ENCODE measurements at places on chromosomes 1 and 21.
A peak's percentile ranks its signal among the peaks of the same experiment; 100 is the strongest.

DNA sequence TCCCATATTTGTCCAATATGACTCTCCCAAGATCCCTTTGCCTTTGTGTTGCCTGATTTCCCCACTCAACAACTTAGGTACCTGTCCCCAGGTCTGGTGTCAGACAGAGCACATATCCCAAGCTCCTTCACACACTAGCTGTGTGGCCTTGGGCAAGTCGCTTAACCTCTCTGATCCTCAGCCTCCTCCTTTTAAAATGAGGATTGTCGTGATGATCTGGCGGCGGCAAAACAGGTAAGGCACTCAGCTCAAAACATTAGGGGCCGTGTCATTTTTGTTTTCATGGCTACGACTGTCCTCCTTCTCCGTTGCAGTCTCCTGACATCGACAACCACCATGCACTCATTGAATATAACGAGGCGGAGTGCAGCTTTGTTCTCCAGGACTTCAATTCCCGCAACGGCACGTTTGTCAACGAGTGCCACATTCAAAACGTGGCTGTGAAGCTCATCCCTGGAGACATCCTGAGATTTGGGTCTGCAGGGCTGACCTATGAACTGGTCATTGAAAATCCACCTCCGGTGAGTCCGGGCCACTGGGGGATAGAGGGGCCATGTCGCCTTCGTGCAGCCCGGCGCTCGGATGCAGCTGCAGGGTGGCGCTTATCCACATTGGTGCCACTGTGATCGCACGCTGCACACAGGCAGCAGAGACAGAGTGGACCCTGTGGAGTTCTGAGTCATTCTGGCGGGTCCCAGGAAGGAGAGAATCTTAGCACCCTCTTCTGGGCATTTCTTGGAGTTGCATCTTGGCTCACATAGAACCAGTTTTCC, 25.2 kb downstream of the FHAD1 start:
- DNase-seq: no peak

DNA sequence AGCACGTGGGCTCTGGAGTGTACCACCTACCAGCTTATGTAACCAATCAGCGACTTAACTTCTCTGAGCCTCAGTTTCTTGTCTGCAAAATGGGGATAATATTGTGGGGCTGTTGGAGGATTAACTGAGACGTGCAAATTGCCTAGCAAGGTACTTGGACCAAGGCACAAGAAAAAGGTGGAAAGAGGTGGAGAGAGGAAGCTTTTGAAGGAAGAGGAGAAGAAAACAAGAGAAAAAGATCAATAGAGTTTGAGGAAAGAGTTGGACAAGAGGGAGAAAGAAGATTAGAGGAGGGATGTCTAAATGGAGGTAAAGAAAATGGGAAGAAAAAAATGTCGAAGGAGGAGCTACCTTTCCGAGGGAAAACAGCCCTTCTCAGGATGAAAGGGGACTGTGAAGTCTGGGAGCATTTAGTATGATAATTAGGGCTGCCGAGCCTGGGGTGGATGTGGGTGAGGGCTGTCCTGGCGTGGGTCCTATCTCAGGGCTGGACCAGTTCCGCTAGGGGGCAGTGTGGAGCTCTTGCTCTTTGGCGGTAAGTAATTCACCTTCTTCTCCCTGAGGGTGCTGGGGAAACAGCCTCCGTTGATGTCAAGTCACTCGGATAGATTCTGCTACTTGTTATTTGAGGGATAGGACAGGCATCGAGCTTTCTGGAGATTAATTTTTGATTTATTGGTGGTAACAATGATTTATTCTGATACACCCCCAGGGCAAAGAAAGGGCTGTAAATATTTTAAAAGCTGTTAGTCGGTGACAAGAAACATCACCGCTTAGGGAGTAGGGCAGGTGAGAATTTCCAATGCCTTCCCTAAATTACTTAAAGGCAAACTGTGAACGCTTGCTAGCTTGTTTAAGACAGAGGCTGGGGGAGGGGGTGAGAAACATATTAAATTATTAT, 79.0 kb upstream of the NFASC start:
- DNase-seq: peak; percentile 76

DNA sequence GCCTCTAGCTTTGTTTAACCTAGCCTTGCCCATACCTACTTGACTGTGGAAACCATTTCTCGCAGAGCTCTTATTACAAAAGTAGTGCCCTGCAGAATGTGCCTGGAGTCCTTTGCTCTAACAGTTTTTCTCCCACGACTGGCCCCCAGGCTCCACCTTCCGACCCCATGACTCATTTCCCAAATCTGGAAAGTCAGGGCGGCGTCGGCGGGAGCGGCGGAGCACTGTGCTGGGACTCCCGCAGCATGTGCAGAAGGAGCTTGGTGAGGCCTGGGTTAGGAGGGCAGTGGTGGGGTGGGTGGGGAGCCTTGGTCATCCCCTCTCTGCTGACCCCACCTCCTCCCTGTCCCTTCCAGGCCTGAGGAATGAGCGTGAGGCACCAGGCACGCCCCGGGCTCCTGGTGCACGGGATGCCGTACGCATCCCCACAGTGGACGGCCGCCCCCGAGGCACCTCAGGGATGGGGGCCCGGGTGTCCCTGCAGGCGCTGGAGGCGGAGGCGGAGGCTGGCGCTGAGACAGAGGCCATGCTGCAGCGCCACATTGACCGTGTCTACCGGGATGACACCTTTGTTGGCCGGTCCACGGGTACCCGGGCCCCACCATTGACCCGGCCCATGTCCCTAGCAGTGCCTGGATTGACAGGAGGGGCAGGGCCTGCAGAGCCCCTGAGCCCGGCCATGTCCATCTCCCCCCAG, 47.5 kb downstream of the YARS1 start:
- DNase-seq: no peak

GRCh38 chr1:29785137-29785527, 548.8 kb downstream of the PTPRU start:
- DNase-seq: no peak

DNA sequence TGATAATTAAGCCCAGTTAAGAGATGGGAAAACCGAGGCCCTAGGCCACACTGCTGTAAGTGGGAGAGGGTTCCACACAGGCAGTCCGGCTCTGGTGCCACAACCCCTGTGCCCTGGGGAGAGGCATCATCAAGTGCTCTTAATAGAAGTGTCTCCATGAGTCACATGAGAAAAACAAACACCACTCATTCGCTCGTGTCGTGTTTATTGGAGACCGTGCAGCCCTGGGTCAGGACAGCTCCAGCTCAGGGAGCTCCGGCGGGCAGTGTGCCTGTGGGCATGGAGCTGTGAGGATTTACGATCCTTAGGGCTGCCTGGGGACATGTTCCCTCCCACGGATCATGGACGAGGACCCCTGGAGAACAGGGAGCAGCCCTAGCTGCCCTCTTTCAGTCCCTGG, 658.5 kb downstream of the AJAP1 start:
- no peak for DNase-seq

GRCh38 chr1:36842448-36842847, 191.9 kb downstream of the GRIK3 start:
- no peak for DNase-seq

DNA sequence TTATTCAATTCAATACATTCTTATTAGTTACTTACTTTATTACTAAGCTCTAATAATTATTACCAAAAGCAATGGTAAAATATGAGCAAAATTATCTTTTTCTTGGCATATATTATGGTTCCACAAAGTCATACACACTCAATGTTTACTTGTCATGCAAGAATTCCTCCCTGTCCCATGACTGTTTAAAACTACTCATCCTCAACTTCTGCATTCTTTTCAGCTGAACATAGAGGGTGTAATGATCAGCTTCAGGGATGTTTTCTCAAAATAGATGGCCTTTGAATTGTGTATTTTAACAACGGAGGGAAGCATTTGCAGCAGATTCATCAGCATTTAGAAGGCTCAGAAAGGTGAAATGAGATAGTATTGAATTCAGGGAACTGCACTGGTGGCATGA, 499.0 kb downstream of the RWDD3 start:
- no peak for DNase-seq

- no peak for DNase-seq
These were observed 1264.3 kb upstream of the ADGRL2 start for GRCh38 chr1:80536461-80536860.

DNA sequence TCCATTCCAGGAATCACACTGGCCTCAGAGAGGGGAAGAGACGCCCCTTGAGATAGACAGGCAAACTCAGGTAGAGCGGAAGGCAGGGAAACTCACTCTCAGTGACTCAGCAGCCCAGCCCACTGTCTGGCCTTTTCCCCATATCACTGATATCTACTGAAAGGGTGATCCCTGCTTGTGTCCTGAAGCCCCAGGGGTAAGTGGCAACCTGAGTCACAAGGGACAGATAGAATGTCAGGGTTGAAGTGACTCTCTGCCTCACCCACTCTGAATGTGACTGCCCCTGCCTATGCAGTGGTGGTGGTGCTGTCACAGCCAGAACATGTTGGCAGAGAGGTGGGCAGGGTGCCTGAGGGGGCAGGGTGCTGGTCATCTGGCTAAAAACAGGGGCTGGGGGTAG, 157.5 kb upstream of the FGGY start:
- DNase-seq: no peak

DNA sequence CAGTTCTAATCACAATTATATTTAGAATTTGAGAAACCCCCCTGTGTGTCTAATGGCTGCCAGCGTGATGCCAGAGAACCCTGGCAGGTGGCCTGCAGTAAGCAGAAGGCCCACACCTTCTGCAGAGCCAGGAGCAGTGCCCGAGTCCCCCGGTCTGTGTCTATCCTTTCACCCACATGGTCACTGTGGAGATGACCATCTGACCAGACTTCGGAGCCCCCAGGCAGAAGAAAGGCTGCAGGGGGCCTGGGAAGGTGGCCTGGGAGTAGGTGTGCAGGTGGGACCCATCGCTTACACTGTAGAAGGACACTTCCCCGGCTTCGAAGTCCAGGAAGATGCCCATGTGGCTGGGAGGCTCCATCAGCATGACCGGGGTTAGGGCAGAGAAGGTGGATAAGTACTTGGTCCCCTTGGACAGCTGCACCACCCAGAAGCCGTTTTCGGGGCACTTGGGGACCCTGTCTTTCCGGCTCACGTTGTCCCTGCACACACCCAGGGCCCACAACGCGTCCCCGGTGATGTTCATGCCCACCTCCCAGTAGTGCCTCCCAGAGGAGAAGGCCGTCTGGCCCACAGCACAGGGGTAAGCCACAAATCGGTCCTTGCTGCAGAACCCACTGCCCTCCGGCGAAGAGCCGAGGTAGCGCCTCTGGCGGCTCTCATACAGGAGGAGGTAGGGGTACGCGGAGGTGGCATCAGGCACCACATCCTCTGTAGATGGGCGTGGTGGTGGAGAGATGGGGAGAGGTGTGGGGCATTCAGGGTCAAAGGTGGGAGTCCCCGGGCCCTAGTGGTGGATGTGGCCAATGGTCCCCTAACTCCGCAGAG, 1.6 kb upstream of the TRIM11 start:
- DNase-seq: no peak

GRCh38 chr1:157390651-157391050, 161.7 kb downstream of the FCRL5 start:
- DNase-seq: no peak

DNA sequence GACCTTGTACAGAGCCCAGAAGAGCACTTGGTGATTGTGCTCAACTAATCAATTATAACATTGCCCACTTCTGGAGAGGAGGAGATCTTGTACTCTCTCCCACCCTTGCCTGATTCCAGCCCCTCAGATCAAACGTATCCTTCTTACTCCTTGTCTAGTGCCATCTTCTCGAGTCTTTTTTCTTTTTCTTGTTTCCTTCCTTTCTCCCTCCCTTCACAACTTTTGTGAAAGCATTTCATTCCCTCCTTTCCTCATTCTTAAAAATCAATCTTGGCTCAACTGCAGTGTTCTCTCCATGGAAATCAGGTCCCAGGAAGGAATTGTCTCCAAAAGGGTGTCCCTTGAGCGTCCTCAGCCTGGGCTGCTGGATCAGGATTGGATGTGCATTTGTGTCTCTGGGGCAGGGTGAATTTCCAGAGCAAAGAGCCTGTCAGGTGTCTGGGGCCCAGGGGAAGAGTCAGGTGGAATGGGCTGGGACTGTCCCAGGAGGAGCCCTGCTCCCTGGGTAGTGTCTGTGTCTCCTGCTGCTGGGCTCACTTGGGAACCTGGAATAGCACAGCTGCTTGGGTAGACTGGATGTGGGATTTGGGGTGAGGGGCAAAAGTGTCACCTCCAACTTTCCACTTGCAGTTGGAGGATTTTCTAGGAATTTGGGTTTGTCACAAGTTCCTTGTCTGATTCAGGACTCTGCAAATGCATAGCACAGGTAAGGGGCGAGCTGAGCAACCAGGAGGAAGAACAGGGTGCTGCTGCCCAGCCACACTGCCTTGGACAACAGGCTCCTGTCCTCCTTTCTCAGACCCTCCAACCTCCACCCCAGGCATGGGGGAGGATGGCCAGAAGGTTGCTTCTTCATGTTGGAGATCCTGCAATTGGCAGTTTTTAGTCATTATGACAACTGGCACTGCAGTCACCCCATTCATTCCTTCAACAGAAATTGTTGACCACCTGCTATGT, 3.3 kb downstream of the SOX13 start:
- no peak for DNase-seq

- DNase-seq: no peak
These were observed 56.1 kb downstream of the LMX1A start for GRCh38 chr1:165300400-165300903.

DNA sequence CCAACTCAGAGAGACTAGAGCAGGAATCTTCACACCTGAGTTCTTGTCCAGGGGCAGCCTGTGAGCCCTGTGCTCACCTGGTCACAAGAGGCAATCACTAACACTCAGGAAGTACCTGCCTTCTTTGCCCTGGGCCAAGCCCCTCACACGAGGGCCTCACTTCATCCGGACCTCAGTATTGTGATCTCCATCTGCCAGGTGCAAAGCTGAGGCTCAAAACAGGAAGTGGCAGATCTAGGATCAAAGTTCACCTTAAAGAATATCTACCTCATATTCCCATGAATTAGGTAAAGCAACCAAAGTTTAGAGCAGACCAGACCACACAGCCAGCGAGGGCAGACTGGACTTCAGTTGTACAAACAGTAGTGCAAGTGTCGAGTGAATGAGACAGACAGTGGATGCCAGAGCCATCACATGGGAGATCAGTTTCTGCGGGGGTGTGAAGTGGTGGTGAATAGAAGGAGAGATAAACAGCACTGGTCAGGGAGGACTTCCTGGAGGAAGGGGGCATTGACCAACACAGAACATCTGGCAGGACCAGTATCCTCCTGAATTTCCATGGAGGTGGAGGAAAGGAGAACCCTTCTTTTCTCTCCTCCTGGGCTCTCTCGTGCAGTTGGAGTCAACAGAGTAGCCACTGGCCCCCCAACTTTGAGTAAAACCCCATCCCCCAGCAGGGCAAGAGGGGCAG, 116.6 kb upstream of the ZBTB40 start:
- no peak for DNase-seq

GRCh38 chr1:63729227-63729620, 44.6 kb upstream of the ROR1 start:
- DNase-seq: no peak

DNA sequence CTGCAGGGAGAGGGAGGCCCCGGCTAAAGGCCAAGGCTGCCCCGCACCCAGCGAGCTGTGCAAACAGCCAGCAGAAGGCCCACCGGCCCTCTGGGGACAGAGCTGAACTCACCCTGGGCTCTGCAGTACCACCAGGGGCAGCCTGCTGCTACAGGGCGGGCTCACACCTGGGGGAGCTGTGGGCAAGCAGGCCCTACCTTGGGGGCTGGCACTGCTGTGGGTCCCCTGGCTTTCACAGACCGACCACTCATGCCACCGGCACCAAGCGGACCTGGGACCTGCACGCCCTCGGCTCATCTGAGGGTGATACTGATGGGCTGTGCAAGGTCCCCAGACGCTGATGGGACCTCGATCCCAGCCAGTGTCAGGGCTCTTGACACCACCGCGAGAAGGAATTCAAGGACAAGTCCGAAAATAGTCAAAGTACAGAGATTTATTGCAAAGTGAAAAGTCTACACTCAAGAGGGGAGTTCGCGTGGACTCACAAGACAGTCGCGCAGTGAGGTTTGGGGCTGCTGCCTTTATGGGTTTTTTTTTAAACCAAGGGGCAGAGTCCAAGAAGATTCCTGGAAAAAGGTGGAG, 61.0 kb upstream of the ADARB1 start:
- DNase-seq: no peak

- DNase-seq: no peak
These were observed 83.3 kb downstream of the CDC42BPA start for GRCh38 chr1:227234998-227235405.
